ENCODE measurements at places on chromosomes 11 and 22.

GRCh38 chr22:40289991-40290459, 56.3 kb upstream of the ADSL start:
- DNase-seq, result no peak

- DNase-seq, result no peak
These were observed 35.4 kb upstream of the AMOTL1 start for GRCh38 chr11:94732617-94733281.

DNA sequence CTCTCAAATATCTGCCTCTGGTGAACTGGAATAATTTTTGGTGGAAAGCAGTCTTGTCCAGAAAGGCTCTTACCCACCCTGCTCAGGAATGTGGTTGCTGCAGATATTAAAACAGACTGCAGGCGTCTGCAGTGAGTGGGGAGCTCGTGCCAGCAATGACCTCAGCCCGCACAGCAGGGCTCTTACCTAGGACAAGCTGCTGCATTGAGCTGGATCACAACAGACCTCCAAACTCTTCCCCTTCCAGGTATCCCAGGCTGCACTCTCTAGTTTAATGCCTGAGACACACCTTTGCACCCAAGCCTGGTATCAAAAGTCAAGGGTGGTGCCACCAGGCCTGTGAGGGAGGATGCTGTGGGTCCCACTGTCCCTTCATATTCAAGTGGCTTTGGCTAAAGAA, 69.7 kb upstream of the CDON start:
- no peak for DNase-seq

DNA sequence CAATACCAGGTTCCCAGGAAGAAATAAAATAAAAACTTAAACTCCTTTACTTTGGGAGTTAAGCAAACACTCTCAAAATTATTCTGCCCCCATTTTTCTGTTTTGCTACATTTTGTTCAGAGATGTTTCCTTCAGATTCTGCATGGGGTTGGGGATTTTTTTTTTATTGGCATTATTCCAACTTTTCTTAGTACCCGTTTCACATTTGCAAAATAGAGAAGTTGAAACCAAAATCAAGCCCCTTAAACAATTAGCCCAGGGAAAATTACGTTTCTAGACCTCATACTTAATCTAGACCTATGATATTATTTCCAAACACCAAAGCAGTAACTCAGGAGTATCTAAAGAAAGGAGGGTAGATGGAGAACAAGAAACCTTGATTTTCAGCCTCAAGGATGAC, 20.6 kb upstream of the MS4A7 start:
- DNase-seq, result no peak

DNA sequence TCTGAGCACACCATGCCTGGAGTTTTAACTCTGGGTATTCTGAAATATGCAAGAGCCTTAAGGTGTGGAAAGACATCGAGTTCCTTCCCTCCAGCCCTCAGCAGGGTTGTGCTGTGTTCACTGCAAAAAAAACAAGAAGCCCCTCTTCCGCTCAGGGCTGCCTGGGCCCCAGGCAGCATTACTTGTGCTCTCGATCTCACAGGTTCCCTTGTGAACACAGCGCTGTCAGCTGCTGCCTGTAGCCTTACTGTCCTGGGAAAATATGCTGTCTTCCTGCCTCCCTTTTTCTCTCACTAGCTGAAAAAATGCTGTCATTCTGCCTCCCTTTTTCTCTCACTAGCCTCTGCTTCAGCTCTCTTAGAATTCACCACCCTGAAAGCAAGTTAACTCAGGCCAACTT, 15.7 kb upstream of the TENM4 start:
- DNase-seq, result no peak

DNA sequence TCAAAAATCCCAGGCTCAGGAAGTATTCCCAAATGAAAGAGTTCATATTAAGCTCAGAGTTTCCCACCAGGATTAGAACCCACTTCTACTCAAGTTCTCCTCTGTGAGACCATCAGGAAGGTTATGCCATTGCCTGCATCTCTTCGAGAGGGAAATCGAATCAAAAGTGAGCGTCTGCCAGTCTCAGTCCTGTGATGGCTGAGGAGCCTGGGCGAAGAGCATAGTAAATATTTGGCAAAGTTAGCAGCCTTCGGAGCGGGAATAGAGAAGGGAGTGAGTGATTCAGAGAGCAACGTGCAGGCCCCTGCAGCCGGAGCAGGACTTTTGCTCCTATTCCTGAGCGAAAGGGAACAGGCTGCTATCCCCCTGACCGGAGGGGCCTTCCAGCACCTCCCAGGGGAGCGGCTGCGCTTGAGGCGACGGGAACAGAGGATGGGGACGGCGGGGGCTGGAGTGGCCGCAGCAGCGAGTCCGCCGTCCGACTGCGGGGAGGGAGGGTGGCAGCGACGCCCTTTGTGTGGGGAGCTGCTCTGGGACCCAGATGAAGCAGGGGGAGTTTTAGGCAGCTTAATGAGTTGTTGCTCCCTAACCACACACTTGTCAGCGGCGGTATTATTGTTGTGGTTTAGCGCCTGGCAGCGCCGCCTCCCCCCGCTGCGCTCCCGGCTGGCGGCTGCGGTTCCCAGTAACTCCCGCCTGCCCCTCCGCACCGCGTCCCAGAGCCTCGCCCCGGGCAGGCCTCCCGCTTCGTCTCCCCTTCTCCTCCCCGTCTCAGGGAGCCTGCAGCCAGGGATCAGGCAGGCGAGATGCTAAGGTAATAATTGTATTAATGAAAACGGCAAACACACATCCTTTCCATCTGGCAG, 21.7 kb upstream of the NRGN start:
- no peak for DNase-seq

DNA sequence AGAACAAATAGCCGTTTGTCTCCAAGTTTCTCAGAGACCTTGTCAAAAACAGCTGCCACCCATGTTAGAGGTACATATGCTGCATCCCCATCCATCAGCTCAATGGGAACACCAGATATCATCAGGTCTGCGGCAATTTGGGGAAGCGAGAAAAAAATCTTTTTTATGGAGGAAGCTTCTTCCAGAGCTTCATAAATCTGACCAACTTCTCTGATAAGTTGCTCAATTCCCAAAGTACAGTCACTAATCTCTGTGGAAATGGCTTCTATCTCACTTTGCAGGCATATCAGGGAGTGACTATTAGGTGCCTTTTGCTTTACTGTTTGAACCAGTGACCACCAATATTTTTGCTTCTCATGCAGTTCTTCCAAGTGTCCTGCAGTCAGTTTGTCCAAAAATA, 34.3 kb upstream of the MRPL17 start:
- DNase-seq, result no peak

DNA sequence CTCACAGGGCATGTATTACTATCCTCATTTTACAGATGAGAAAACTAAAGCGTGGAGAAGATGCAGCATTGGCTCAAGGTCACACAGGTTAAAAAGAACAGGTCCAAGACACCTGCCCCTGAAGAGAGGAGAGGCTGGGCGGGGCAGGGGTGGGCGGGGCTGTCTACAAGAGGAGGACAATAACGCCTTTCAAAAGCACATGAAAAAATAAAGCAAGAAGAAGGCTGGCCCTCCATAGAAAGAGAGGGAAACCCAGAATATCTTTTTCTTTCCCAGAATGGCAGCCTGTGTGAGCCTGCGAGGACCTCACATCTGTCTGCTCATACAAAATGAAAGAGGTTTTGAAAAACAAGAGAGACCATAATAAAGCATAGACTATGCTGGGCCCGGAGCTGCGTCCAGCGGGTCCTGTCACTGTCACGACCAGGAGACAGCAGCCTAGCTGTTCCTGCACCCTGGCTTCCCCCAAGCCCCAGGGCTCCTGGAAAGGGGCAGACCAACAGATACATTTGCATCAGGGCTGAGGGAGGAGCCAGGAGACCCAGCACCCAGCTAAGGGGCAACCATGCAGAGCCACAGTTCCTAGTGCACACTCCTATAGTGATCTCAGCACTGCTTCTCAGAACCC, 61.6 kb downstream of the DSCAML1 start:
- no peak for DNase-seq

GRCh38 chr11:55658608-55659007, 3.4 kb upstream of the OR4C6 start:
- DNase-seq, result no peak

GRCh38 chr22:35377735-35378134, 3.2 kb upstream of the HMOX1 start:
- DNase-seq, result no peak

- DNase-seq, result no peak
These were observed 39.5 kb downstream of the CDKN1C start for GRCh38 chr11:2846056-2846455.

- DNase-seq, result no peak
These were observed 2.5 kb downstream of the AMOTL1 start for GRCh38 chr11:94770563-94771120.

GRCh38 chr22:47400701-47401591, 638.5 kb downstream of the TBC1D22A start:
- DNase-seq, result no peak

GRCh38 chr11:121534131-121535093, 81.6 kb upstream of the SORL1-AS1 start:
- no peak for DNase-seq

DNA sequence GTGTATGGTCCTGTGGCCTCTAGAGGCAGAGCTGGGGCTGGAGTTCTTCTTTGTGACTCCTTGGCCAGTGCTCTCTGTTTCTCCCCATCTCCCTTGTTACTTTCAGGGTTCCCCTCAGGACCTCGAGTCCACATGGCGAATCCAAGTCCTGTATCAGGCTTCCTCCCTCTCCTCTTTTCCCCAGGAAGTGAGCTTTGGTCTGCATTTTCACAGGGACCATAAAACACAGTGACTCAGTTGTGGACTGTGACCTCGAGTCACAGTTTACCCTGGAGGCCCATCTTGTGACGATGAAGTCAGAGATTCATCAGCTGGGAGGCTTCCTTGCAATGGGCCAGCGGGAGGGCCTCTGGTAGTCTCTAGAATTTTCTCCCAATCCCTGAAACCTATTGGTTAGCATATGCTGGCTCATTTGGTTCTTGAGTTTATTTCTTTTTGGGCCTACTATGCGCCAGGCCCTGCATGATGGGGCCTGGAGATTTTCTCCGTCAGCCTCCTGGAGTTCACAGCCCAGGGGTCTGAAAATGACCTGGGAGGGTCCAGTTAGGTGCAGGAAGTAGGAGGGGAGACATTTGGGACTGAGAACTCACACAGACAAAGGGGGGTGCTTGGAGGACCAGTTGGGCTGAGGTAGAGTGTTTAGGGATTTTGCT, 100.8 kb downstream of the KIAA1671 start:
- no peak for DNase-seq

DNA sequence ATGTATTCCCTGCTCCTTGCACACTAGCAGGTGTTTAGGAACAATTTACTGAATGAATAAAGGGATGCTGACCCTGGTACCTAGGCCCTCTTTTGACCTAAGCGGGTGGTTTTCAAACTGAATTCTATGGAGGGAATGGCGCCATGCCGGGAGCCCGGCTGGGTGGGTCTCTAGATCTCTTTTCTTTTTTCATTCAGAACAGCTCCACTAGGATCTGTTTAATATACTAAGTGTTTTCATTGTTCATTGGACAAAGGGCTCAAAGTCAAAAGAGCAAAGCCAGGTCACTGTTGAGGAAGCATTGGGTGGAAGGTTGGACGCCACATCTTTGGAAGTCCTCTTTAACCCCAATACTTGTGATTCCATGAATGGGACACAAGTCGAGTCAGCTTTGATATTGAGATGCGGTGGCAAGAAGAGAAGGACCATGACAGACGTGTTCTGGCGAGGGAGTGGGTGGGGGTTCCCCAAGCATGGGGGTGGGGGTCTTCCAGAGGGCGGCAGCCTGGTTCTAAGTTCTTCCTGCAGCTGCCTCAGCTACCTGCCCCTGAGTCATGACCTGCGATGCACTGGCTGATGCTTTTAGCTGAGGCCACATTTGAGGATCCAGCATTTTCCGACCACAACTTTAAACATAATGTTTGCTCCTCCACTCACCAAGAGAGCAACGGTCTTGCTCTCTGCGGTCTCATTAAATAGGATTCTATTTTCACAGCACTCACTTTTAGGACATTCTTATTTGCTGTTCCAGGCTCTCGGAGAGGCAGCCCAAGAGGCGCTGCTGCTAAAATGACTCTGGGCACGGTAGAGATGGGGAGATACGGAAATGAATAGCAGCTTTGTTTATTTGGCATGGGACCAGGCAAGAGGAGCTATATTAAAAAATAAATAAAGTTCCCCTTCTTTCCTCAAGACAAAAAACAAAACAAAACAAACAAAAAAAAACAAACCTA, 100.6 kb downstream of the FBXO7 start:
- no peak for DNase-seq

GRCh38 chr11:67158221-67158620, 39.2 kb downstream of the KDM2A start:
- DNase-seq, result no peak
